ENCODE measurements at places on chromosomes 7 and 10.

DNA sequence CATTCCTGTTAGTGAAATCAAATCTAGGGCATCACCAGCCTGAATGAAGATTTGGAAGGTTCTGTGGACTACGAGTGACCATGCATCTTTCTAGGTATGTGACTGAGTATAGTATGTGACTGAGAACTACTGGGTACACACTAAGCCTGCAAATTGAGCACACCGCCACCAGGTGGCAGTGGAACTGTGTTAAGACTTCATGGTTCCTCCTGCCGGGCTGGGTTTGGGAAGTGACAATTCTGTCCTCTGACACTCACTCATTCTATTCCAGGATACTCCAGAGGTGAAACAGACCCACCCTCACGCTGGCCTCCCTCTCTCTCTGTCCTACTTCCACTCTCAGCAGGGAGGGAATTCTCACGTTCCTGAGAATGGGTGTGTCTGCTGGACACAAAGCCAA, 84.0 kb upstream of the TMEM248 start:
- peak; percentile 22 for DNase-seq

DNA sequence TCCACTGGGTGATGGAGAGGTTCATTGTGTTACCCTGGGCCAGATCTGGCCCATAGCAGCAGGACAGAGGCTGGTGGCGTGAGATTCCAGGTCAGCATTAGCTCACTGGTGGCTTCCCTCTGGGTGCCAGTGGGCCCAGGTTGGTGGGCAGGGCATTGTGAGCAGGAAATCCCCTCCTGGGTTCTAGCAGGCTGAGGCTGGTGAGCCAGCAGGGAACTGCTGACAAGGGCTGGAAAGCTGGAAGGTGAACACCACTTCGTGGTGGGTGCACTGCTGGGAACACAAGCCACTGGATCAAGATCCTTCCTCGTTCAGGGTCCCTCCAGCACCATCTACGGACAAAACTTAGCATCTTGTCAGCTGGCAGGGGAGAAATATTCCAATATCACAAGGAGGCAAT, 259.2 kb upstream of the FZD1 start:
- DNase-seq = no peak

DNA sequence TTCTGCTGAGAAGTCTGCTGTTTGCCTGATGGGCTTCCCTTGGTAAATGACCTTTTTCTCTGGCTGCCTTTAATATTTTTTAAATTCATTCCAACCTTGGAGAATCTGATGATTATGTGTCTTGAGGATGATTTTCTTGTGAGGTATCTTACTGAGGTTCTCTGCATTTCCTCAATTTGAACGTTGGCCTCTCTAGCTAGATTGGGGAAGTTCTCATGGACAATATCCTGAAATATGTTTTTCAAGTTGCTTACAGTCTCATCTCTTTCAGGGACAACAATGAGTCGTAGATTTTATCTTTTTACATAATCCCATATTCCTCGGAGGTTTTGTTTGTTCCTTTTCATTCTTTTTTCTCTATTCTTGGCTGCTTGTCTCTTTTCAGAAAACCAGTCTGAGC, 208.4 kb downstream of the KIF20B start:
- DNase-seq = no peak

DNA sequence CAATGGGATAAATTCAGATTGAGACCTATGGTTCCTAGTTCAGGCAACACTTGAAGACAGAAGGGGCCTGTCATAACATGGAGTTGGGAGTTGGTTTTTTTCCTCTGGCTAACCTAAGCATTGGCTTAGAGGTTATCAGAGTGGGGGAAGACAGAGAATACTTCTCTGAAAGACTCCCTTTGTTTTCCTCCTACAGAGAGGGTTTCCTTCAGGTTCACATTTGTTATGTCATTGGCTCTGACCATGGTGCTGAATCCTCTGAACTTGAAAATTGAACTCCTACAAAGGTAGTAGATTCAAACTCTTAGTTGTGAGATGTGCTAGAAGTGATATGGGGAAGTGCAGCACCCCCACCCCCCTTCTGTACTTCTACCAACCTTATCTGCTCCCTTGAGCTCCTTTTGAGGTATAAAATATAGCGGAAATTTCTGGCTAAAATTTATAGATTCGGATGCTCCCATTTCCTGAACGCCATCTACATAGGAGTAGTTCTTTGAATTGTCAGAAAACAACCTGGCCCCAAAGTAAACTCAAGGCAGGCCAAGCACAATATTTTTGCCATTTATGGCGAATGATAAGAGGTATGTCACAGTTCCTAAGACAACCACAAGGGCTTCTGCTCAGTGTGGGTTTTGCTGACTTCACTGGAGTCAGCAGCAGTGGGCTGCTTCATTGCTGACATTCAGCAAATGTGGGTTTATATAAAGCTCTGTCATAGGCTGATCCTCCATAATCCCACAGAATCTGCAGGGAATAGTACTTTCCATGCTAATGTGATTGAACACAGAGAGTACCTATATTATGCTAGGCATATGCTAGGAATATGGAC, 131.6 kb upstream of the KLF14 start:
- DNase-seq = no peak

GRCh38 chr10:13705526-13706174, 118.9 kb downstream of the PRPF18 start:
- DNase-seq = no peak

GRCh38 chr7:110442381-110442837, 648.5 kb upstream of the LRRN3 start:
- DNase-seq = no peak

DNA sequence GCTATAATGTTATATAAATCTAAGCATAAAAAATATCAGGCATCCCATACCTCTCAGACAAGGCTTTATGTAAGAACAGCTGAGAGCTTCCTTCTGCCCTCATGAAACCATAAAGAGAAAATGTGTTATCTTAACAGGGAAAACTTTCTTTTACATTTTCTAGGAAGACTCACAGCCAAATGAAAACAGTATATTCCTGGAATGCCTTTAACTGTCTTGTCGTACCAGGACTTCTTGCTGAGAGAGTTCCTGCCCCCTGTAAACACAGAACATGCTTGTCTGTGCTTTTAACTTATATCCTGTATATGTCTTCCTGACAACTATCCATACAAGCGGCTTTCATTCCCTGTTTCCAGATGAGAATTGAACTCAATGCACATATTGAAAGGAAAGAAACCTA, 64.8 kb upstream of the AHR start:
- no peak for DNase-seq

DNA sequence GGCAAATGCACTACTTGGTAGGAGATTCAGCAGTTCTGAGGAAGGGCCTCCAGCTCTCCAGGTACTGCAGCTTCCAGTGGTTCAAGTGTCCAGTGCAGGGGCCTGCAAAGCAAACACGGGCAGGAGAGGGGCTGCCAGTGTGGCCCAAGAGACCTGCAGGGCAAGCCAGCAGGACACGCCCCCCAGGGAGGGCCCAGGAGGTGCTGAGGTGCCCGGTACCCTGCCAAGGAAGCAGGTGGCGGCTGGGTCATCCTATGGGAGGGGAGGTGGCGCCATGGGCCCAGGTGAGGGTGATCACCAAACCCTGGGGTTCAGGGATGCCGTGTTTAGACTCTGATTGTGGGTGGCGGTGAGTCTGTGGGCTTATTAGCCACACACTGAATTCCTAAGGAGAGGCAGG, 45.7 kb downstream of the PARP12 start:
- DNase-seq = no peak

DNA sequence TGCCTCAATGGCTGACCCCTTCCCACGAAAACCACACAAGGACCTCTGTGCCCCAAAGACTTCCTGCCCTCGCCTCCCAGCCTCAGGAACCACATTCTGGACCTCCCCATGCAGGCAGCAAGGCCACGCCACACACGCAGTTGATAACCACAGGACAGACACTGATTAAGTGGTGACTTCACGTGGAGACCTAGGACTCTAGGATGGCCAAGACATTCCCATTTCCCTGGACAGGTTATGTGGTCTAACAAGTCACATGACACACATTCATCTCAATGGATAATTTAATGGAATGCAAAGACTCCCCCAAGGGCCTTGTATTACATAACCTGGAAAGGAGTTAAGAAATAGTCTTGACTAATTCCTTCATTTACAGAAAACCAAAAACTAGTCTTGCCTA, 110.2 kb downstream of the LARP4B start:
- DNase-seq = no peak

DNA sequence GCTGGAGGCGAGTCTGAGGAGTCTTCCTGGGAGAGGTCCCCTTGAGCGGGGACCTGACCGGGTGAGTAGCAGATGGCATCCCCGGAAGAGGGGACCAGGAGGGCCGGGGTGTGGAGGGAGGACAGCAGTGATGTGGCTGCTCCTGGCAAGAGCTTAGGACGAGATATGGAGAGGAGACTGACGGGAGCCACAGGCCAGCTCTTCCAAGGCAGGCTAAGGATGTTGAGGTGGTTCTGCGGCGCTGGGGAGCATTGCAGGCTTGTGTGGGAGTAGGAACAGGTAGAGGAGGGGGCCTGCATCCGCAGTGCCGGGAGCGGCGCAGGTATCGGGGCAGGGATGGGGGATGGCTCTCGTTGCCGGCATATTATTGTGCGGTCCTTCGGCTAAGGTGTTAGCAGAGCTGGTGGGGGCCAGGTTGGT, 76.7 kb upstream of the ANLN start:
- no peak for DNase-seq

DNA sequence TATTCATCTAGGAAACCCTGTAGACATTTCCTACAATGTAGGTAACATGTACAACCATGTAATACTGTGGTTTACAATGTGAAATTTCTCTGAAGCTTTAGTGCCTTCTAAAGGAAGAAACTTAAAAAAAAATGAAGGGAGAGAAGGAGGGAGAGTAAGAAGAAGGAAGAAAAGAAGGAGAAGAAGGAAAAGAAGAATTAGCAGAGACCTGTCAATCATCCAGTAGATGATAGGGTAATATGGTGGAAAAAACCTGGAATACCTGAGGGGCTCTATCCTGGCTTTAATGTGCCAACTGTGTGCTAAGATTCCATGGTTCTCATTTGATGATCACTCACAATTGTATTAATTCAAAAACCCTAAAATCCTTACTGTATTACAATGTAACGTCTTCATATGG, 2.6 kb upstream of the LRRN3 start:
- no peak for DNase-seq

DNA sequence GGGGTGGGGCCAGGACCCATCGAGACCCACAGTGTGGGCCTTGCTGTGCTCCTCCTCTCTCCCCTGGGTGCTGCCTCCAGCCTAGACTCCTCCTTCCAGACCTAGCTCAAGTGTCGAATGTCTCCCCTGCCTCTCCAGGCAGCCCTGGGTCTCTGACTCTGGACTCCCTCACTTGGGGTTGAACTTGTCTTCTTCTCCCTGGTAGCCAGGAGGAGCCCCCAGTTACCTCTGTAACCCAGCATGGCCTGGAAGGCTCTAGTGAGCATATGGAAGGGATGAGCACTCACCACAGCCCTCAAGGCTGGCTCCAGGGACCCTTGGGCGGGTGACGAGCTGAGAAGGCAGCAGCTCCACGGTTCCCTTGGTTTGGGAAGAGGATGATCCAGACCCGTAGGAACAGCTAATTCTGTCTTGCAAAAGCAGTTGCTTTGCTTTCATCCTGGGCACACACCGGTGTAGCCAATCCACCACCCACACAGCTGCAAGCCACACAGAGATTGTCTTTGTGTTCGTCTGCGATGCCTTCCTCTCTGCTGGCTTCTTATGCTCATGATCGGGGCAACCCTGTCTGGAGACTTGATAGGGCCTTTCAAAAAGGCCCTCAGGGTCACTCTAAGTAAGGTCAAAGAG, 52.3 kb upstream of the ANTXRL start:
- no peak for DNase-seq

- DNase-seq = no peak
Observed at GRCh38 chr7:158411232-158411950, 176.2 kb downstream of the PTPRN2 start.

DNA sequence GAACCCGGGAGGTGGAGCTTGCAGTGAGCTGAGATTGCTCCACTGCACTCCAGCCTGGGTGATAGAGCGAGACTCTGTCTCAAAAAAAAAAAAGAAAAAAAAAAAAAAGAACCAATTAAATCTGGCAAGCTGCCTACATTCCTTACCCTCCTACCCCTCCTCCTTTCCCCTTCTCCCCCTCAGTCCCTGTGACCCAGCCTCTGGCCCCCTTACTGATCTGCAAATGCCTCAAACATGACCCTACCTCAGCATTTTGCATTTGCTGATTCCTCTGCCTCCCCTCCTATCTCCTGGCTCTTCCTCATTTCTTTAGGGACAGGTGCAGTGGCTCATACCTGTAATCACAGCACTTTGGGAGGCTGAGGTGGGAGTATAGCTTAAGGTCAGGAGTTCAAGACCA, 19.3 kb downstream of the CDHR3 start:
- no peak for DNase-seq

GRCh38 chr10:78974617-78975317, 94.0 kb upstream of the ZMIZ1 start:
- DNase-seq = peak; percentile 58

DNA sequence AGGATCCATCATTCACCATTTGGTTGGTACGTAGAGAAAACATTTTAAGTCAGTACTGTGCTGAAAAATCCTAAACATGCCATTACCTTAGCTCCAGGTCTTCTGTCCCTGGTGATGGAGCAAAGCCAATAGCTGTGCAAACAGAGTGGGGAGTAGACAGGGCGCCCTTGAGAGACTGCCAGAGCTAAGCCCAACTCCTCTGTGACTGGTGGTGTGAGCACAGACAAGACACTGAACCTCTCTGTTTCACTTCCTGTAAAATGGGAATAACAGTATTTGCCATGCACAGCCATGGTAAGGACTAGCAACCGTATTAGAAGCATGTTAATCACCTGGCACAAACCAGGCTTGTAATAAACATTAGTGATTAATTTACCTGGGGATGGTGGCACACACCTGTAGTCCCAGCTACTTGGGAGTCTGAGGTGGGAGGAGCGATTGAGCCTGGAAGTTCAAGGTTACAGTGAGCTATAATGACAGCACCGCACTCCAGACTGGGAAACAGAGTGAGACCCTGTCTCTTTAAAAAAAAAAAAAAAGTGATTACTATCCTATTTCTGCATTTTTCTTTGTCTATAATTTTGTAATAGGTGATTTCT, 28.7 kb downstream of the LYZL1 start:
- DNase-seq = no peak

DNA sequence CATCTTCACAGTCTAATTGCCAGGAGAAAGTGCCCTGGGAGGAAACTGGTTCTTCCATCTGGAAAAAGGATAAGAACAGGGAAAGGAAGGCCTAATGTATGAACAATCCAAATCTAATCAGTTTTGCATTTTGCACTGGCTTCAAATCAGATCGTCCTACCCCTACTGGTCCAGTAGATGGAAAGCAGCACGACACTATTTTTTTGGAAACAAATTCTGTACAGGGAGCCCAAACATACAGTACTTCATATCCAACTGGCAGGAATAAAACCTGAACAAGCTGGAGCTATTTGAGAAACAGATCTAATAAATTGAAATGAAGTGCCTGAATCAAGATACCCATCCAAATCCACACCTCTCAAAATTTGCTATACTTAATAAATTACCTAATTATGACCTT, 36.5 kb downstream of the ETV1 start:
- no peak for DNase-seq

Measured in stimulated activated CD4-positive, alpha-beta T cell treated with anti-CD3 and anti-CD28 coated beads, Interleukin-1b, Interleukin-23, amount 100 ng/mL, for 24 hours (primary cell).